Non-pigmented ciliary epithelial cell (primary cell): ENCODE measurements at places on chromosomes 5 and 9.

- no peak for DNase-seq
Observed at GRCh38 chr9:98085944-98086343, 29.4 kb downstream of the NANS start.

- no peak for DNase-seq
Observed at GRCh38 chr9:121670431-121670830, 19.0 kb downstream of the DAB2IP start.

- DNase-seq, result no peak
Observed at GRCh38 chr9:14277761-14278160, 36.2 kb downstream of the NFIB start.

GRCh38 chr9:120654272-120654671, 60.0 kb downstream of the MEGF9 start:
- DNase-seq, result no peak

DNA sequence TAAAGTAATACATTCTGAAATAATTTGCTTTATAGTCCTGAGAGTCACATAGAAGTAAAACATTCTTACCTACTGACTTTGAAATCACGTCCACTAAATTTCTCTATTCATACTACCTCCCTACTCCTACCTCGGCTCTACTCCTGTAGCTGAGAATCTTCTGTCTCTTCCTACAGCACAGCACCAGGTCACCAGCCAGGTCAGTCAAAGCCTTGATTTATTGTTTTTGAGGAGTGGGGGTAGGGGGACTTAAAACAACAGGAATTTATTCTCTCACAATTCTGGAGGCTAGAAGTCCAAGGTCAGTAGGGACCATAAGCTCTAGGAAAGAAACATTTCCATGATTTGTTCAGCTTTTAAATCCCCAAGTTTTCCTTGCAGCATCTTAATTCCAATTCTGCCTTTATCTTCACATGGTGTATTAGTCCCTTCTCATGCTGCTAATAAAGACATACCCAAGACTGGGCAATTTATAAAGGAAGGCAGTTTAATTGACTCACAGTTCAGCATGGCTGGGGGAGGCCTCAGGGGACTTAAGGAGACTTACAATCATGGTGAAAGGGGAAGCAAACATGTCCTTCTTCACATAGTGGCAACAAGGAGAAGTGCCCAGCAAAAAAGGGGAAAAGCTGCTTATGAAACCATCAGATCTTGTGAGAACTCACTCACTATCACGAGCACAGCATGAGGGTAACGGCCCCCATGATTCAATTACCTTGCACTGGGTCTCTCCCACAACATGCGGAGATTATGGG, 49.6 kb upstream of the CCNG1 start:
- no peak for DNase-seq

- no peak for DNase-seq
Observed at GRCh38 chr9:4691795-4692194, 12.4 kb downstream of the CDC37L1 start.

- DNase-seq, result no peak
Observed at GRCh38 chr9:115099901-115100300, 18.1 kb downstream of the TNC start.

GRCh38 chr5:52684051-52684450, 103.7 kb upstream of the ITGA1 start:
- DNase-seq, result no peak

DNA sequence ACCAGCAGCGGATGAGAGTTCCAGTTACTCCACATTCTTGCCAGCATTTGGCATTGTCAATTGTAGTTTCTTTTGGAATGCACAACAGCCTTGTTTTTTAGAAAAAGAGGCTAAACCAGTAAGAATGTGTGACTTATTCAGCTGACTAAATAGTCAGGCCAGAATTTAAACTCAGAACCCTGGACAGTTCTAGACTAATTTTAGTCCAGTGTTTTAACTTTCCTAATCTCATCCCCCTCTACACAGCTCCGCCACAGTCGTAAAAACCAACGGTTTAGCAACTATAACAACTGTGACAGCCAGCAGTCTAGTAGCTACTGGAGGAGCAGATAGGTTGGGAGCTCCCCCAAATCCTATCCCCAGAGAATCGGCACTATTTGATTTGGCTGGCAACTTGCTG, 103.7 kb downstream of the FOXD1 start:
- no peak for DNase-seq

DNA sequence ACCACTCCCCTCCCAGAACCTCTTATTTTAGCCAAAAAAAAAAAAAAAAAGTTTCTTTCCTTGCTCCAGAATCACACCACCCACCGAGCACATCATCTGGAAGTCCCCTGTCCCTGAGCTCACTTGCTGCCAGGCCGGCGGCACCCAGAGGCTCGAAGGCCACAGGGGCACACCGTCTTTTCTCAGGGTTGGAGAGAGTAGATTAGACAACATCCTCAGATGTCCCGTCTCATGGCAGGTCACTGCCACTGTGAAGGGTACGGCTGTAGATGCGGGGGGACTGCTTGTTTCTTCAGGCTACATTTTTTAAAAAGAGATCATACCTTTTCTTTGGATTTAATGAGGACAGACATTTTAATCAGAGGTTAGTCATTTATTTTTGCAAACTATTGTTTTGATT, 109.0 kb downstream of the MVB12B start:
- no peak for DNase-seq

GRCh38 chr5:170449232-170449631, 54.6 kb upstream of the KCNIP1 start:
- no peak for DNase-seq

DNA sequence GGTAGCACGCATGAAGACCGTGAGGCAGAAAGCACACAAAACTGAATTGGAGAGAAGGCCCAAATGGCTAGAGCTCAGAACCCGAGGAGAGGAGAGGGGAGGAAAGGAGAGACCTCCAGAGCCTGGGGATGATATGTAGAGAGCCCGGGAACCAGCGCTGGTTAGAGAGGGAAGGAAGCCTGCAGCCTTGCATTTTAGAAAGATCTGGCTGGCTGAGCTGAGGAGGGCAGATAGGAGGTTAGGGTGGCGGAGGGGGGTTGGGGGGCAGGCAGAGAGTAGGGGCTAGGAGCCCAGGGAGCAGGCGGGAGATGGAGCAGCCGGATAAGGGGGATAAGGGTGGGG, 127.2 kb downstream of the C9orf50 start:
- no peak for DNase-seq

- DNase-seq, result no peak
Observed at GRCh38 chr9:81103597-81104471, 585.5 kb downstream of the TLE1 start.

- DNase-seq, result no peak
Observed at GRCh38 chr5:169999621-170000020, 19.3 kb upstream of the INSYN2B start.

DNA sequence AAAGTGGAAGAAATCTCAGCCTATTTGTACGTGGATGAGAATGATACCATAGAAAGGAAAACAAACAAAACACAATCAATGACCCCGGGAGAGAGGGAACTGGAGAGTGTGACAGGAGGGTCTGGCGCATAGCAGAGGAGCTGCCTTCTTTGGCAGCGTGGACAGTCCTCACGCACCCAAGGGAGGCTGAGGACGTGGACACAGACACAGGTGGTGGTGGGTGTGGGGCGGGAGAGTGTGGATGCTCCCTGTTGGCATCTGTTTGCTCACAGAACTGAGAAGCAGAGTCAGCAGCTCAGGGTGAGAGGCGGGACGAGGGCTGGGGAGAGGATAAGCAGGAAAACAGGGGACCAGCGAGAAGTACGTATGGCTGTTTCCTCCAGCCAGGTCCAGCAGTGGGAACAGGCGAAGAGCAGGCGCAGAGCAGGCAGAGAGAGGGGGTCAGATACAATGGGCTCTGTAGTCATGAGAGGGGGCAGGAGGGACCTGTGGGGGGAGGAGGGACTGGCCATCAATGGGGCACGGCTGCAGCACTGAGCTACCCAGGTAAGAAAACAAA, 10.0 kb downstream of the CMBL start:
- no peak for DNase-seq

GRCh38 chr9:37155601-37156000, 35.2 kb downstream of the ZCCHC7 start:
- DNase-seq, result no peak

- DNase-seq, result no peak
Observed at GRCh38 chr9:129400971-129401622, 219.8 kb downstream of the C9orf50 start.

DNA sequence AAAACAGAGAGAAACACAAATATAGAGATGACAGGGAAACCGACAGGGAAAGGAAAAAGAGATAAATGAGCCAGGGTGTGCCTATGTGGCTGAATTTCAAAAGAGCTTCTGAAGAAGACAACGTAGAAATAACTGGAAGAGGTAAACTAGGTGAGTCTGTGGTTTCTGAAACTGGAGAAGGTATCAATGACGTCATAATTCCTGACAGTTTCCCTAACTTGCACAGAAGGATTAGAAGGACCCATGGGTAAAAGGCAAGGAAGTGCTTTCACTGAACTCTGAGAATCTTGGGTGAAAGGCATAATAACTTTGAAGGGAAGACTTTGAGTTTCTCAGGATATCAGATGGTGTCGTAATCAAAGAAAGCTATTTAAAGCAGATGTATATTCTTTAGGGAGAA, 790.8 kb upstream of the NUDT12 start:
- DNase-seq, result no peak

DNA sequence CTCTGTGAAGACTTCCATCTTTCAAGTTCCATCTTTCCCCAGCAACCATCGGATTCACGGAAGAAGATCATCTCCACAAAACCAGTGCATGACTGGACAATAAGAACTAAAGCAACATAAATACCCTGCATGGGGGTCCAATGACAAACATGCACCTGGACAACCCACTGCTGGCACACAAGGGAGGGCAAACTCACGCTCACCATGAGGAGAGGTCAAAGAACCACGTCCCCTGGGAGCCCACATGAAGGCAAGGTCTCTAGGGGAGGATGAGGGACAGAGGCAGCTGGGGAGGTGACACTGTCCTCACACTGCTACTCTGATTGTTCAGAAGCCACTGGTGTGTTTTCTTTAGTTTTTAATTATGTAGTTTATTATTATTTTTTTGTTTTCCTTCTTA, 190.8 kb downstream of the MED10 start:
- no peak for DNase-seq

GRCh38 chr5:76849419-76850291, at the start of gene S100Z:
Gene S100Z (plus strand): TSS chr5:76850014. CDS start chr5:76875360, 25,346 bp downstream.
- DNase-seq, result no peak

GRCh38 chr9:35706951-35707350, 17.2 kb upstream of the TPM2 start:
- no peak for DNase-seq

- no peak for DNase-seq
Observed at GRCh38 chr5:10579536-10580521, 16.0 kb downstream of the ANKRD33B start.

DNA sequence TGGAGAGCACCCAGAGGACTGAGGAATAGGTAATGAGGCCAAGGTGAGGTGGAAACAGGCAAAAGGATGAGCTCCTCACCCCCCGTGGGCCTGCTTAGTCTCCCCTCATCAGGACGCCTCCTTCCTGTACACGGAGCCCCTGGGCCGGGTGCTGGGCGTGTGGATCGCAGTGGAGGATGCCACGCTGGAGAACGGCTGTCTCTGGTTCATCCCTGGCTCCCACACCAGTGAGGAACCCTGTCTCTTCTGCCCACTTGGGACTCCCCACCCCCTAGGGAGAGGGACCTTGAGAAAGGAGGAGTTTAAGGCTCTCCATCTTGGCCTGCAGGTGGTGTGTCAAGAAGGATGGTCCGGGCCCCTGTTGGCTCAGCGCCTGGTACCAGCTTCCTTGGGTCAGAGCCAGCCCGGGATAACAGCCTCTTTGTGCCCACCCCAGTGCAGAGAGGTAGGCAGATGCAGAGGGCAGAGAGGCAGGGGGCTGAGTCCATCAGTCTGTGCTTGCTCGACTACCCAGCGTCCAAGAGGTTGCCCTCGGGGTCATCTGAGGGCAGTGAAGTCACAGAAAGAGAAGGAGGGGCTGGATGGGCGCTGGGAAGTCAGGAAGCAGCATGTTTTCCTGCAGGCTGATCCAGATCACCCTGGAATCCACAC, 7.0 kb downstream of the DOLK start:
- no peak for DNase-seq

- no peak for DNase-seq
Observed at GRCh38 chr9:98378206-98378780, 122.8 kb upstream of the TBC1D2 start.

DNA sequence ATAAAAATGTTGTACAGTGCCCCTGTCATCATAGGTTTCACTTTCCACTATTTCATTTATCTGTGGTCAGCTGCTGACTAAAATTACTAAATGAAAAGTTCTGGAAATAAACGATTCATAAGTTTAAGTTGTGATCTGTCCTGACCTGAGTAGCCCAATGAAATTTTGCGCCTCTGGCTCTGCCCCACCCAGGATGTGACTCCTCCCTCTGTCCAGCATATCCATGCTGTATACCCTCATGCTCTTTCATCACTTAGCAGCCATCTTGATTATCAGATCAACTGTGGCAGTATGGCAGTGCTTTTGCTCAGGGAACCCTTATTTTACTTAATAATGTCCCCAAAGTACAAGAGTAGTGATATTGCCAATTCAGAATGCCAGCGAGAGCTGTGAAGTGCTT, 97.3 kb downstream of the STARD4 start:
- no peak for DNase-seq

DNA sequence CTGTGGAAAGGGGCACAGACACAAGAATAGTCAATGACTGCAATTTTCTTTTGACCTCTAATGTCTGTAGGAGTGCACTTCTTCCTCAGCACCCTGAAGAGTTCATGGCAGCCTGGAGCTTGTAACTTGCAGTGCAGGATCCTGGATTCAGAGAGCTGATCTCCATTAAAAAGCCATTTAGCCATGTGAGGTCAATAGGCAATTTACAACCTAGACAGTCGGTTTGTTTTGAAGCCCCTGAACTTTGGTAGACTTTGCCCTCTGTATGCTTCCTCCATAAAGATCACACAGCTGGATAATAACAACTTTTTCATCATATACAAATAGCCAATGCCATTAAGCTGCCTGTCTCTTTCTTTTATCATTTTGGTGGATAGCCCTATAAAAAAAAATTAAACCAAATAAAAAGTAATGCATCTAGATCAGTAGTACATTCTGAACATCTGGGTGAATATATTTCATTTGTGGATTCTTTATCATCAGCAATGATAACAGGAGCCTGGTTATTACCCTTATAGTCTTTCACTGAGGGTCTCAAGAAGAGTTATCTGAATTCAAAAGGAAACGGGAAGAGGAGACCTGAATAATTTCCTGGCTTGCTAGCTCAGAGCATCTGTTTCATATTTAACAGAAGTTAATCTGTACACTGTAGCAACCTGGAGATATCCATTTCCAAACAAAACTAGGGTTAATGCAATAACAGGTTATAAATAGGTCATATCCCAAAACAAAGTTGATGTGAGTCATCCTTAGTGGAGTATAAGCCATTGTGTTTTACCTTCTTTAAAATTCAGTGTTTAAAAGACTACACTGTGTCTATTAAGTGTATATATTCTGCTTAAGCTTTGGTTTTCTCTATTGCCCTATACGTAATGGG, 193.8 kb upstream of the ACTBL2 start:
- DNase-seq, result no peak

DNA sequence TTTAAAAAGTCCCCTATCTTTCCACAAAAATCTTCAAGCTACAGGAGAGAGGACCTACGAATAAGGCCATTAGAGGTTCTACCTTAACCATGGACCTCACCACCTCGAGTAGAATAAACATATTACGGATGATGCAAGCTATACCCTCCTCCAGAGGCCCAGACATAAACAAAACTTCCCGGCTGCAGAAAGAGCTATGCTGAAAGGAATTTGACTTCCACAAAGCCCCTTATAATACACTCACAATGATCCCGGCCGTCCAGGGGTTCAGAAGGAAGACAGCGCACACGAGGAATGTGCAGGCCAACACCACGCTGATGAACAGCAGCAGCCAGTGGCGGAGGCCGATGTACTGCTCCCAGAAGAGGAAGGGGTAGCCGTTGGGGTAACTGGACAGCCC, 59.0 kb downstream of the PTCH1 start:
- DNase-seq, result peak; percentile 26

- DNase-seq, result no peak
Observed at GRCh38 chr9:18756712-18757125, 276.3 kb downstream of the SAXO1 start.
